Psoas muscle (tissue), 8 donors: ENCODE measurements at places on chromosomes 4 and X.

DNA sequence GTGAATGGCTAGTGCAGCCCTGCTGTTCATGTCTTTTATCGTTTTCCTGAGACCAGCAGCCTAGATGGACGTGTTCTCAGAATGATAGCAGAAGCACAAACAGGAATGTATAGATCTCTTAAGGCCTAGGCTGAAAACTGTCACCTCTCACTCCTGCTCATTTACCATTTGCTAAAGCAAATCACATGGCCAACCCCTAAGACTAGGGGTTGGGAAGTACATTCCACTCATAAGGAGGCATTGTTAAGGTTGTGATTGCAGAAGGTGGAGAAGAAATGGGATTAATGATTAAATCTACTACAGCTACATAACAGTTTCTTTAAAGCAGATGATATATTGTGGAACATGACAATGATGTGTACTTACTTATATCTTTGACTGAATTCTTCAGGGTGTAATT lies 536.8 kb upstream of the FTHL17 start:
- DNase-seq = no peak

DNA sequence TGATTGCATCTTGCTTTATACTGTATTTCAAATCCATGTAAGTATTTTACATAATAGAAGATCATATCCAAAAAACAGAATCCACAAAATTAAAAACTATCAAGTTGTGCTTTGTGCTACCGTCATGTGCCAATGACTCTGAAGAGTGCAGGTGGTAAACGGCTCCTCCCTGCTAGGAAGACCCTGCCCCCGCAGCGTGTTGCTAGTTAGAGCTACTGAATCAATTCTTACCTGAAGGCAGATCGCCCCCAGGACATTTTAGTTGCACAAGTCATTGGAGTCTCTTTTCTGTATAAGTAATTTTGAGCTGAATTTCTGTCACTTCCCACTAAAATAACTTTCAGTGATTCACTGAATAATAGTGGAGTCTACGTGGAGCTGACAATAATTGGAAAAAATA lies 599.5 kb upstream of the ZFP42 start:
- no peak for DNase-seq

DNA sequence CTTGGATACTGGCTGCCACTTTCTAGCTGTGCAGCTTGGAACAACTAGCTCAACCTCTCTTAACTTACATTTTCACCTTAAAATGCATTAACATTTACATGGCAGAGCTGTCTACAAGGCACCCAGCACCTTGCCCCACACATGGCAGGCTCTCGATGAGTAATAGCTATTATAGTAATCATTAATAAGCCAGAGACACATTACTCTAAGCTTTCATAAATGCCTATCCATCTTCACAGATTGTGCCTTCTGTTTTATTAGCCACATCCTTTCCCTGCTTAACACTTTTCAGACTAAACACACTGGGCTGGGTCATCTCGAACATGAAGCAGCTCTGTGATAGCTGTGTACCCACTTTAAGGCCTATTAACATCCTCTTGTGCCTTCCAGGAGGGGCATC lies 83.8 kb upstream of the UCP1 start:
- no peak for DNase-seq

GRCh38 chr4:165628572-165628971 lies 244.5 kb upstream of the TLL1 start:
- DNase-seq = no peak

DNA sequence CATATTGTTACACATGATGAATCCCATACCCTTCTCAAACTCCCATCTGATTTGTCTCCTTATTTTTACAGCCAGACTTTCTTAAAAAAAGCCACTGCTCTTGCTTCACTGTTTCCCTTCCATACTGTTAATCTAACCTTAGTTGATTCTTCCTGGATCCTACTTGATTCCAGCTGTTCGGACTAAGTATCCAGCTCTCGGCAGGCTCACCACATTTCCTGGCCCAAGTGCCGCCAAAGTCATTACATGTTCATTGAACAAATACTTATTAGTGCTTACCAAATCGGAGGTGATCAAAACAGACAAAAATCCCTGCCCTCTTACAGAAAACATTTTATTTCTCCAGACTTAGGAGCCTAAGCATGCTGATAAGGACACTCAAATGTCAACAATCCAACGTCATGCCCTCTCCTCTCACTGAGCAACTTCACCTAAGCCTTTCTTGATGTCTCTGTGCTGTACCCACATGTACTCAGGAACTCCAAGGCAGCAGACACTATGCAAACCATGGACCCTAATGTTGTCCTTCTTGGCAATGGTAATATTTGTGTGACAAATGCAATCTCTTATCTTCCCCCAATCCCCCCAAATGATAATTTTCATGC lies 45.1 kb upstream of the C1QTNF7 start:
- no peak for DNase-seq
